ENCODE measurements at places on chromosomes 7 and 10.

- H3K27ac ChIP-seq = no peak overlapping the region
- no peaks in the 10 kb centered on the region for H3K27me3 ChIP-seq
- DNase-seq = no peak
- no peak overlapping the region for H3K4me3 ChIP-seq
- peaks cover 22% of the 10 kb centered on the region for H3K4me1 ChIP-seq
These were observed 57.0 kb downstream of the CALD1 start for GRCh38 chr7:134836447-134836846.

GRCh38 chr10:69915215-69915560, 113.5 kb downstream of the COL13A1 start:
- no peak overlapping the region for H3K4me3 ChIP-seq
- H3K27me3 ChIP-seq = peaks cover 34% of the 10 kb centered on the region
- H3K4me1 ChIP-seq = peaks cover 14% of the 10 kb centered on the region
- no peaks in the 10 kb centered on the region for H3K36me3 ChIP-seq
- no peak overlapping the region for H3K27ac ChIP-seq
- DNase-seq = no peak

GRCh38 chr7:80428161-80429054, 83.5 kb downstream of the GNAT3 start:
- no peak overlapping the region for H3K4me3 ChIP-seq
- H3K36me3 ChIP-seq = no peaks in the 10 kb centered on the region
- H3K27me3 ChIP-seq = no peaks in the 10 kb centered on the region
- no peak for DNase-seq
- H3K4me1 ChIP-seq = peaks cover 3% of the 10 kb centered on the region

DNA sequence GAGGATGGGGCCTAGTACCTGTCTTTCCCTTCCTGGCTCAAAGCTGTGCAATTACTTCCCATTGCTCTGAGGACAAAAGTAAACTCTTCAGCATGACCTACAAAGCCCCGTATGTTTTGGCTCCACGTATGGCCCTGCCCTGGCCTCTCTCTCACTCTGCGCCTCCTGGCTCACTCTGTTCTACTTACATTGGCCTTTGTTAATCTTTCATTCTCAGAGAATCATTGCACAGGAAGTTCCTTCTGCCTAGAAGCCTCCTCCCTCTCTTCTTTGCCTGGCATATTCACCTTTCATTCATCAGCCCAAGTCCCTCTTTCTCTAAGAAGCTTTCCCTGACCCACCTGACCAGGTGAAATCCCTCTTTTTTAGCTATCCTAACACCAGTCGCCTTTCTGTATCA, 23.9 kb downstream of the LIPM start:
- peaks cover 16% of the 10 kb centered on the region for H3K27me3 ChIP-seq
- H3K4me3 ChIP-seq = no peak overlapping the region
- no peak overlapping the region for H3K27ac ChIP-seq

GRCh38 chr7:143255564-143255963, 7.7 kb upstream of the GSTK1 start:
- no peaks in the 10 kb centered on the region for H3K27me3 ChIP-seq
- no peak overlapping the region for H3K27ac ChIP-seq
- DNase-seq = no peak
- no peak overlapping the region for H3K4me3 ChIP-seq
- peaks cover 3% of the 10 kb centered on the region for H3K36me3 ChIP-seq

DNA sequence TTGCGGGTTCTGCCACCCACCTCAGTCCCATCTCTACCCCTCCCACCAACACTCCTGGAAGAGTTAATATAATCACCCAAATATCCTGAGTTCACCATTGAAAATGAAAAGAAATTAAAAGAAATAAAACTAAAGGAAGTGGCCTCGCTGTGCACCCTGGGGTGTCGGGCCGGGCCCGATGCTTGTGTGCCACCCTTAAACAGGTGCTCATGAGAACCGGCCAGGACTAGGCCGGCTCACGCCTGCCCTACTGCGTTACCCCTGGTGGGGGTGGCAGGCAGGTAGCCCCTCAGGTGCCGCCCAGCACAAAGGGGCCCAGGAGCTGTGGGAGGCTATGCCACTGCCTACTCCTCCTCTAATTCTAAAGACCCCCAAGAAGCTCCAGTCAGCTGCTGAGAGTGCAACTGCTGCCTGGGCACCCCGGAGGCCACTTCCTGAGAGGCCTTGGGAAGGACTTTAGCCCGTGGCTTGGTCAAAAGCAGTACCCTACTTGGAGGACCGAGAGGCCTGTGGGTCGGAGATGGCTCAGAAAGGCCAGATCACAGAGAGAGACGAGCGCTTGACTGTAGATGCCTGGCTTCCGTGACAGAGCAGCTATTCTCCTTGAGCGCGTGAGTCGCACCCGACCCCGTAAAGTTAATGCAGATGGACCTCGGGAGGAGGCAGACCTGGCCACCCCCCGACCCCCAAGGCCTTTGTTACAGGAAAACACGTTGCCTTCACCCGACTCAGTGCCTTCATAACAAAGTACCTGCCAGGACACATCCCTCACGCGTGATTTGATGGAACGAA, 51.0 kb upstream of the PPP2R2D start:
- peaks cover 10% of the 10 kb centered on the region for H3K27me3 ChIP-seq
- no peak for DNase-seq
- H3K4me3 ChIP-seq = no peak overlapping the region
- H3K36me3 ChIP-seq = no peaks in the 10 kb centered on the region

DNA sequence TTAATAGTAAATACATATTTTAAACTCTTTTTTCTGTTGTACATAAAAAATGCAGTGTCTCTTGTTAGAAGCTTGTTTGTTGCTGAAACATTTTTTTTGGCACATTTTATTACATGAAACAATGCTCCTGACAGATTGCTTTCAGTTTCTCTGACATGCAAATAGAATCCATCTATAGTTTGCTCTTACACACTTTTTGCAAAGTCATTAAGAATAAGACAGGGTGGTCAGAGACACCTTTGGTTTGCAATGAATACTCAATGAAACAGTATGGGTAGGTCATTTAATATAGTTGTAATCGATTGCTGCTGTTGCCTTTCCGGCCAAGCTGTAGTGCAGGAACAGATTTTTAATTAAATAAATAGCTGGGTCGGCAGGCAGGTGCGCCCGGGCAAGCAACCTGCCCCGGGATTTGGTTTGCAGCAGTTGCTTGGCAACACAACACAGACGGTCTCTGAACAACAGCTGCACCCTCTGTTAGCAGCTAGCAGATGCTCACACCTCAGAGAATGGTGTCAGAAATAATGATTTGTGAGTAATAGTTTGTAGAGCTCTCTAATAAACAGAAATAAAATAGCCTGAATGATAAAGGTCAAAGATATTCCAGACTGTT, 115.7 kb upstream of the CACNA2D1 start:
- peaks cover 4% of the 10 kb centered on the region for H3K4me1 ChIP-seq
- H3K27me3 ChIP-seq = peaks cover 2% of the 10 kb centered on the region
- DNase-seq = no peak
- H3K36me3 ChIP-seq = no peaks in the 10 kb centered on the region

DNA sequence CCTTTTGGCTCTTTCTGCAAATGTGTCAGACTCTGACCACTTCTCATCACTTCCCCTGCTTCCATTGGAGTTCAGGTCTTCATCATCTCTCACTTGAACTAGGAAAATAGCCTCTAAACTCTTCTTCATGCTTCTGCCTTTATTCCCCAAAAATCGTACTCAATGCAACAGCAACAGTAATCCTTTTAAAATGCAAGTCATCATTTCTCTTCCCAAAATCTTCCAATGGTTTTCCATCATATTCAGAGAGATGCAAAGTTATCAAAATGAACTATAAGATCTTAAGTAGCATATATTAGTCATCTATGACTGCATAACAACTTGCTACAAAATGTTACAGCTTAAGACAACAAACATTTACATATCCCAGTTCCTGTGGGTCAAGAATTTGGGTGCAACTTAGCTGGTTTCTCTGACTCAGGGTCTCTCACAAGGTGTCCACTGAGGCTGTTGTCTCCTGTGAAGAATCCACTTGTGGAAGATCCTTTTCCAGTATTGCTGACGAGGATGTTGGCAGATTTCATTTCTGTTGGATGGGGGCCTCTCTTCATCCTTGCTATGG, 31.0 kb upstream of the ETV1 start:
- no peaks in the 10 kb centered on the region for H3K36me3 ChIP-seq
- no peak overlapping the region for H3K4me3 ChIP-seq
- H3K4me1 ChIP-seq = peaks cover 2% of the 10 kb centered on the region
- no peaks in the 10 kb centered on the region for H3K27me3 ChIP-seq
- H3K27ac ChIP-seq = no peak overlapping the region

- H3K27ac ChIP-seq = no peak overlapping the region
- H3K27me3 ChIP-seq = no peaks in the 10 kb centered on the region
- H3K4me3 ChIP-seq = no peak overlapping the region
- H3K4me1 ChIP-seq = peaks cover 10% of the 10 kb centered on the region
These were observed 43.2 kb downstream of the VKORC1L1 start for GRCh38 chr7:65915921-65916657.

DNA sequence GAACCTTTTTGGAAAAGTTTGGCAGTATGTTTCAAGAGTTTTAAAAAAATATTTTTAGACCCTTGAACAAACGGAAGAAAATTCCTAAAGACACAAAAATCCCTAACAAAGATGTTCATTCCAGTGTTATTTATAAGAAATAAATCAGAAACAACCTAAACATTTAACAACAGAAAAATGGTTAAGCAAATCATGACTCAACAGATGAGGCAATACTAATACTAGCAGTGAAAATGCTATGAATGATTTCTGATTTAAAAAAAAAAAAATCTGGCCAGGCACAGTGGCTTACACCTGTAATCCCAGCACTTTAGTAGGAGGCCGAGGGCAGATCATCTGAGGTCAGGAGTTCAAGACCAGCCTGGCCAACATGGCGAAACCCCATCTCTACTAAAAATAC, 61.0 kb downstream of the ARHGAP12 start:
- H3K4me1 ChIP-seq = peaks cover 6% of the 10 kb centered on the region
- no peak for DNase-seq
- H3K27ac ChIP-seq = no peak overlapping the region
- H3K27me3 ChIP-seq = no peaks in the 10 kb centered on the region
- no peak overlapping the region for H3K4me3 ChIP-seq

DNA sequence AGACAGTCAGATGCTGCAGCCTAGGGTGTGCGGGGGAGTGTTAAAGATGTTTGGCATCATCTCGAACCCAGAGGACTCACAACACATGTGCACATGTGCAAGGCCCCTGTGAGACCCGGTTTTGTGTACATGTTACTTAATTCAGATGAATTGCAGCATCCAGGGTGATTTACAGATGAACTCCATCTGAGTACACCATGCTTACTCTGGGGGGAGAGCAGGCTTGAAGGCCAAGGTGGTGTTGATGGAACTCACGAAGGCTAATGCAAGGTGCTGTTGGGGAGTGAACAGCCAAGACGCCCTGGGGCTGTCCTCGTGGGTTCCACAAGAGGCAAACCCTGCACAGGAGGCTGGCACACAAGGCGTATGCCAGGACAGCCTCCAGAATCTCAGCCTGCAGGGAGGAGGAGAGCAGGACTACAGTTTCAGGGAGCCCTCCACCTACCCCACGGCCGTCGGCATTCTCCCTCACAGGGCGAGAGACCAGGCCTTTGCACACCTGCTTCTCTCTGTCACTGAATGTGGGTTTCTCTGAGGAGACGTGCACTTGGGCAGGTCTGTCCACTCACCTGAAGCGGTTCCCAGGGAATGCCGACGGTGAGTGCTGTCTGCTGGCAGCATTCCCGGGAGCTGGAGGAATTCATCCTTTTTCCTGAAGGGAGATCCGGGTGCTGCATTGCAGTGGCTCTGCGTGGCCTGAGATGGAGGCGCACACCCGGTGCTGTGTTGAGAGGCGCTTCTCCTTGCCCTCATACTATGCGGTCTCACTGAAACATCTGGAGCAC, 178.5 kb upstream of the RNF32 start:
- H3K27me3 ChIP-seq = peaks cover 50% of the 10 kb centered on the region
- no peak for DNase-seq
- no peak overlapping the region for H3K27ac ChIP-seq
- H3K36me3 ChIP-seq = no peaks in the 10 kb centered on the region
- H3K4me3 ChIP-seq = no peak overlapping the region

DNA sequence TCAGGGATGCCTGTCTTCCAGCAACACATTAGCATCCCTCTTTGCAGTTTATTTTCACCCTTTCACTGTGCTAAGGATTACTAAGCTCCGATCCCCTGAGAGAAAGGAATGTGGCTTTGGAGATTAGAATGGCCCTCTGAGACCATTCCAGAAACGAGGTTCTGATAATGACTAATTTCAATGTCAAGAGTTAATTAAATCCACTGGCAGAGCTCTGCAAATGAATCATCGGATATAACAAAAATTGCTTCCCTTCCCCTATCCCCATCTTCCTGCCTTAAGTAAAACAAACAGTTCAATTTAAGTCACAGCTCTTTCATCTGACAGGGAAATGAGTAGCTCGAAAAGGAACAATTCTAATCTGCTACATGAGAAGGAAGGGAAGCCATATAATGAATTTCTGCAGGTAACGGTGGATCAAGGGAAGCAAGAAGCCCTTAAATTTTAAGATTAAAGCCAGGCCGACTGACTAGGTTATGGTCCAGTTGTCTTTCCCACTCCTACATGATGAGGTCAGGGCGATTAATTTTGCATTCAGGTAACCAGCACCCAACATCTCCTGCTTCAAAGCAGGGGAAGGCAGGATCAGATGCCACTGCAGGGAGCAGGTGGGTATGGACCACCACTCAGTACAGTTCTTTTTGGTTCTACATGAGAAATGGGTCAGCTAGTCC, 50.5 kb downstream of the MALSU1 start:
- peak overlapping the region; percentile 5 for H3K27ac ChIP-seq
- peaks cover 17% of the 10 kb centered on the region for H3K4me1 ChIP-seq
- no peak overlapping the region for H3K4me3 ChIP-seq
- H3K36me3 ChIP-seq = peaks cover 24% of the 10 kb centered on the region
- H3K27me3 ChIP-seq = no peaks in the 10 kb centered on the region
- no peak for DNase-seq

GRCh38 chr7:40382145-40382544, 247.3 kb downstream of the SUGCT start:
- H3K27ac ChIP-seq = no peak overlapping the region
- no peak for DNase-seq
- no peak overlapping the region for H3K4me3 ChIP-seq

- peaks cover 43% of the 10 kb centered on the region for H3K27me3 ChIP-seq
- H3K4me3 ChIP-seq = no peak overlapping the region
- no peaks in the 10 kb centered on the region for H3K36me3 ChIP-seq
- peaks cover 17% of the 10 kb centered on the region for H3K4me1 ChIP-seq
- DNase-seq = no peak
These were observed 3.8 kb upstream of the ADAMTS14 start for GRCh38 chr10:70668454-70668970.

- H3K4me3 ChIP-seq = no peak overlapping the region
- peaks cover 27% of the 10 kb centered on the region for H3K27me3 ChIP-seq
- no peaks in the 10 kb centered on the region for H3K36me3 ChIP-seq
- no peaks in the 10 kb centered on the region for H3K4me1 ChIP-seq
- DNase-seq = no peak
These were observed 272.7 kb downstream of the DNAJB6 start for GRCh38 chr7:157609516-157609915.

DNA sequence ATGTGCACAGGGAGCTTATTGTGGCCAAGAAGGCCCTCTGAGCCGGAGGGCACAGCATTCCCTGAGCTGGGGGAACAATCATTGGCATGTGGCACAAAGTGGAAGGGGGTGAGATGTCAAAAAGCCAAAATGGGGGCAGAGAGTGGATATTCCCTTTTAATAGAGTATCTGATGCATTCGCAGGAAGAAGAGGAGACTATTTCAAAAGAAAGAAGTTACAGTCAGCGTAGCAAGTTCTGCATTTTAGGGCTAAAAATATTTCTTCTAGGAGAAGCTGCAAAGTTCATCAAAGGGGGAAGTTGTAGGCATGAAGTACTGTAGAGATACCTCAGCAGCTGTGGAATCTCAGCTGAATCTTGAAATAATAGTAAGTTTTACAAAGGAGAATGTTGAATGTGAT, 136.0 kb upstream of the WDR11 start:
- no peaks in the 10 kb centered on the region for H3K36me3 ChIP-seq
- DNase-seq = no peak
- H3K27ac ChIP-seq = no peak overlapping the region
- H3K4me1 ChIP-seq = no peaks in the 10 kb centered on the region

Data from mesothelial cell of epicardium (in vitro differentiated cells).